ENCODE measurements at places on chromosomes 1 and 21. TPM values are rescaled to one million over a fixed set of nuclear protein-coding genes. Genes with fewer than 3 reads are reported as not detected.
A peak's percentile ranks its signal among the peaks of the same experiment; 100 is the strongest.

DRAM2 gene
- 56.4 TPM for total RNA-seq

DNA sequence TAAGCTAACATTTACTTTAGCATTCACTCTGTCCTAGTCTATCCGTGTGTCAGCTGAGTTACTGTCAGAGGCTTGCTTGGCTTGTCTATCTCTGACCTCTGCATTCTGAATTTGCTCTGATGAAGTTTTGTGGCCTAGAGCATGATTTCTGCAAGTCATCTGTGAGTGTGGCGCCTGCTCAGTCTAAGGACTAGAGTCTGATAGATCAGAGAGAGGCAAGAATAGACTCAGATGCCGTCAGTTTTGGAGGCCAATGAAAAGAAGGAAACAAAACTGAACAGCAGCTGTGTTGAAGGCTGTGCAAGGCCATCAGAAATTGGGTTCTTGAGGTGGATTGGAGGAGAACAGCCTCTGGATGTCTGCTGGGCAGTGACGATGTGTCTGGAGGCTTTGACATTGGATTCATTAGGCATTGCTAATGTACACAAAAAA lies 573.1 kb downstream of the USP25 start:
- peak; percentile 87 for DNase-seq
- H3K27ac ChIP-seq: peak overlapping the region; percentile 63
- H3K4me1 ChIP-seq: no peaks in the 10 kb centered on the region
- no peaks in the 10 kb centered on the region for H3K27me3 ChIP-seq
- no peaks in the 10 kb centered on the region for H3K36me3 ChIP-seq

GRCh38 chr1:42280821-42281220 lies 54.2 kb downstream of the FOXJ3 start:
- H3K27me3 ChIP-seq: no peaks in the 10 kb centered on the region
- H3K4me1 ChIP-seq: no peaks in the 10 kb centered on the region

DNA sequence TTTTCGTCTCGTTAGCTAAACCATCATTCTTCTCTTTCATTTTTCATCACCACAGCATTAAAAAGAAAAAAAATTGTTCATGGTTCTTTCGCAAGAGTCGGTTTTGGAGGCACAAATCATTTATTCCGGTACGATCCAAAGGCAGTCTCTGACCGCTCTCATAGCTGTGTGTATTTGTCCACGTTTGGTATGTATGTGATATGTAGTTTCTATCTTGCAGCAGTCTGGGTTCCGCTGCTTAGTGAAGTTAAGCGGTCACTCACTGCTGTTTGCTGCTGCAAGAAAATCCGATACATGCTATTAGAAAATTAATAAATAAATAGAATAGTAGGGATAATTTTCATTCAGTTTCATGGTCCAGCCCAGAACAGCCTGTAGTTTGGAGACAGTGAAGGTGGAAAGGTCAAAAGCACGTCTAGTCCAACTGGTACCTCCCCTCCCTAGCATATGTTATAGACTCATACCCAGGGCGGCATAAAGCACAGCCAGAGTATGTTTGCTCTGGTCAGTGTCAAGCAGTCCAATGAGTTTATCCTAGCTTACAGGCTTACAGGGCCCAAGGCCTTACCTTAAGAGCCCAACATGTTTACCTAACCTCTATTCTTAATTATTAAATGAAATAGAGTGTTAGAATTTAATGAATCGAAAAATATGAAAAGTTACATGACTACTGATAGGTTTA lies 2.5 kb downstream of the FMN2 start:
- no peak for DNase-seq
- H3K4me1 ChIP-seq: peaks cover 24% of the 10 kb centered on the region
- no peaks in the 10 kb centered on the region for H3K36me3 ChIP-seq
- H3K27ac ChIP-seq: no peak overlapping the region
- H3K4me3 ChIP-seq: no peak overlapping the region

- no peak for DNase-seq
- H3K36me3 ChIP-seq: no peaks in the 10 kb centered on the region
- no peak overlapping the region for H3K27ac ChIP-seq
- no peak overlapping the region for H3K4me3 ChIP-seq
Measured at GRCh38 chr1:211068976-211069375, 65.0 kb downstream of the KCNH1 start.

GRCh38 chr1:227321035-227321434 lies 2.7 kb upstream of the CDC42BPA start:
- H3K4me3 ChIP-seq: no peak overlapping the region
- H3K36me3 ChIP-seq: no peaks in the 10 kb centered on the region
- DNase-seq: no peak
- H3K27me3 ChIP-seq: no peaks in the 10 kb centered on the region
- peaks cover 8% of the 10 kb centered on the region for H3K4me1 ChIP-seq

DNA sequence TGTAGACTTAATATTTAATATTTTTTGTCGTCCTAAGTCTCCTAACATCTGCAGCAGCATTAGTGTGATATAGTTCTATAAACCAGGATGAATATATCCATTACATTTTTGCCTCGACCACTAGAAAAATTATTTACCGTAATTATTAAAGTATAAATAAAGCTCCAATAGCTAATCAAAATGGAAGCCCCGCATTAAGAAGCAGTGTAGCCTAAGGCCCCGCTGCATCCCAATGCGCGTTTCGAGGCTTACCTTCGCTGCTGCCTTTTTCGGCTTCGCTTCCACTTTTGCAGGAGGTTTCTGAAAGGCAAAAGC lies 891 bp downstream of the HMGN1 start:
- peak overlapping the region; percentile 93 for H3K27ac ChIP-seq
- no peaks in the 10 kb centered on the region for H3K4me1 ChIP-seq
- H3K36me3 ChIP-seq: peaks cover 14% of the 10 kb centered on the region
- H3K27me3 ChIP-seq: no peaks in the 10 kb centered on the region
- no peak for DNase-seq

SELENBP1 gene
- total RNA-seq: 43.6 TPM

- H3K4me3 ChIP-seq: no peak overlapping the region
Measured at GRCh38 chr1:228366866-228367741, 39.5 kb downstream of the TRIM11 start.

DNA sequence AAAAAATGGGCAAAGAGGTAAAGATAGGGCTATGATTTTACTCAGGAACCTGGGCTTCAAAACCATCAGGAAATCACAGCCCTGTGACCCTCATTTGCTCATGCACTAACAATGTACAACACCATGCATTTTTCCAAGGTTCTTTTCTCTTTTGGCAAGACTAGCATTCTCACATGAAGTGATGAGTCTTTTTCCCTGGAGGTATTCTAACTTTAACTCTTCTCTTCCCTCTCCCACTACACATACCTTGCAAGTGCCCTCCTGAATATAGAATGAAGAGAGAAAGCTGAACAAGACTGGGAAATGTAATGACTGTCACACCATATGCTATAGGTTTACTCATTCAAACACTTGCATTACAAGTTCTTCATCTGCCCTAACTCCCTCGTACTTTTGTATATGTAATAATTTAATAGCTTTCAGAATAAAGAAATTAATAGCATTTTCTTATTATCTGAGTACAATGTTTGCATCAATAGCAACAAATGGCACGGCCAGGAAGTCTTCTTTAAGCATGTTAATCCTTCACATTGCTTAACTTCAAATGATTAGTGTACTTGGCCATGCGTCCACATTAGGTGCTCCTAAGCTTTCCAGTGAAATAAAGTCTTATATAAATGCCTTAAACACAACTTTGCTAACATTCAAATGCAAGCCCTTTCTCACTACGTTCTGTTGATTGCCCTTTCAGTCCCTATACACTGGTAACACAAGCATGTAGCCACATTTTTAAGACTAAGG lies 1.8 kb downstream of the NIBAN1 start:
- peaks cover 44% of the 10 kb centered on the region for H3K4me1 ChIP-seq
- H3K27ac ChIP-seq: peak overlapping the region; percentile 94
- H3K4me3 ChIP-seq: peak overlapping the region; percentile 75
- no peaks in the 10 kb centered on the region for H3K36me3 ChIP-seq
- DNase-seq: no peak
- no peaks in the 10 kb centered on the region for H3K27me3 ChIP-seq

DNA sequence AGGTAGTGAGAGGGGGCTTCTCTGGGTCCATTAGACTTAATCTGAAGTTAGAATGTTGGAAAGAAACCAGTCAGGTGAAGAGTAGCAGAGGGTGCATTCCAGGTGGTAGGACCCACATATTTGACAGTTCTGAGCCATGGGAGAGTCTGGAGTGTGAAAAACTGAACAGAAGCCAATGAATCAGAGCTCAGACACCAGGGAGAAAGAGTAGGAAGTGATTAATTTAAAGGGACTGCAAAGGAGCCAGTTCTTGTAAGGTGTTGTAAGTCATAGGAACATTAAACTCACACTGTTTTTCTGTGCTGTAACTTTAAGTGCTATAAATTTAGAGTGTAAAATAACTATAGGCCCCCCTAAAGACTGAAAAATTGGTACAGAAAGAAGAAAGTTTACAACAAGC lies 5.9 kb upstream of the DHX9 start:
- DNase-seq: no peak
- no peaks in the 10 kb centered on the region for H3K4me1 ChIP-seq
- no peaks in the 10 kb centered on the region for H3K27me3 ChIP-seq
- H3K4me3 ChIP-seq: no peak overlapping the region
- no peaks in the 10 kb centered on the region for H3K36me3 ChIP-seq

GRCh38 chr1:204733869-204734596 lies 48.5 kb upstream of the LRRN2 start:
- peak; percentile 47 for DNase-seq
- no peak overlapping the region for H3K4me3 ChIP-seq
- H3K4me1 ChIP-seq: no peaks in the 10 kb centered on the region
- no peaks in the 10 kb centered on the region for H3K27me3 ChIP-seq

BNIPL gene
- 0.24 TPM for total RNA-seq

TFAP2E gene
- total RNA-seq: not detected

DNA sequence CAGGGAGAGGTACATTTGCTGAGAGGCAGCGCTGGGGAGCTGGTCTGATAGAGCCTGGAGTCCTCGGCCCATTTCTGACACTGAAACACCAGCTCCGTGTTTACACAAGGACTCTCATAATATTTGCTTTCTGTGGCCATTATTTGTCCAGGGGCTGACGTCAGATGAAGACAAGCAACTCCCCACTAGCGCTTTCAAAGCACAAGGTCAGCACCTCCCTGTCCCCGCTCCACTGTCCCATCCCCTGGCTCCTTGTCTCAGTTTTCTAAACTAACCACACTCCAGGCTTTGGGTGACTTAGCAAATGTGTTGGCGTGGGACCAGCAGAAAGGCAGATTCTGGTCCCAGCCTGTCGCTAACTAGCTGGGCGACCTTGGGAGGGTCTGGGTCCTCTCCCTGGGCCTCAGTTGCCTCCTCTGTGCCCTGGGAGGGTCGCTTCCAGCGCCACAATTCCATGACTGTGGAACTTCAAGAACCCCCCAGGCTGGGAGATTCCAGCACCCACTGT lies 37.4 kb upstream of the ZBTB40 start:
- no peak overlapping the region for H3K27ac ChIP-seq
- H3K36me3 ChIP-seq: no peaks in the 10 kb centered on the region
- no peak for DNase-seq
- H3K4me3 ChIP-seq: no peak overlapping the region
- no peaks in the 10 kb centered on the region for H3K27me3 ChIP-seq

GSTM3 gene
- 121 TPM for total RNA-seq

- H3K27ac ChIP-seq: no peak overlapping the region
- no peak overlapping the region for H3K4me3 ChIP-seq
- no peak for DNase-seq
- no peaks in the 10 kb centered on the region for H3K4me1 ChIP-seq
- no peaks in the 10 kb centered on the region for H3K36me3 ChIP-seq
- H3K27me3 ChIP-seq: no peaks in the 10 kb centered on the region
Measured at GRCh38 chr1:238119861-238120260, 229.1 kb upstream of the ZP4 start.

S100A3 gene
- total RNA-seq: 3.4 TPM

GRCh38 chr1:35835398-35835797 lies 27.6 kb downstream of the AGO4 start:
- no peak overlapping the region for H3K27ac ChIP-seq
- no peaks in the 10 kb centered on the region for H3K4me1 ChIP-seq
- no peak overlapping the region for H3K4me3 ChIP-seq
